ENCODE measurements at places on chromosomes 12 and 14. TPM values are rescaled to one million over a fixed set of nuclear protein-coding genes. Genes with fewer than 3 reads are reported as not detected.

DNA sequence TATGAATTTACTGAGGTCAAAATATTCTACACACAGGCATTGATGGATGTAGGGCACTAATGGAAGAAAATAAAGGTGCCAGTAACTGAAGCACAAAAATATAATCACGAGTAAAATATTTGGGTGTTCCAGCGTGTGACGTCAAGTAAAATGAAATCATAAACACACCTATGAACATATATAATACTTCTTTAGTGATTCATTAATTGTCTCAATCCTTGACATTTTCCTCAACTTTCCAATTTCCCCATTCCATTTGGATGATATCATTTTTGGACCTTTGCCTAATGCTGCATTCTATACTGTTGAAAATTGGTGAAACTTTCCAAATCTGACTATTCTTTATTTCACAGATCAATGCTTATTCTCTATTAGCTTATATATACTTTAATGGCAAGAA lies 649.3 kb downstream of the GALC start:
- no peak for DNase-seq

- DNase-seq, result no peak
Observed at GRCh38 chr12:9961106-9961505, 10.1 kb upstream of the CLEC12A start.

DNA sequence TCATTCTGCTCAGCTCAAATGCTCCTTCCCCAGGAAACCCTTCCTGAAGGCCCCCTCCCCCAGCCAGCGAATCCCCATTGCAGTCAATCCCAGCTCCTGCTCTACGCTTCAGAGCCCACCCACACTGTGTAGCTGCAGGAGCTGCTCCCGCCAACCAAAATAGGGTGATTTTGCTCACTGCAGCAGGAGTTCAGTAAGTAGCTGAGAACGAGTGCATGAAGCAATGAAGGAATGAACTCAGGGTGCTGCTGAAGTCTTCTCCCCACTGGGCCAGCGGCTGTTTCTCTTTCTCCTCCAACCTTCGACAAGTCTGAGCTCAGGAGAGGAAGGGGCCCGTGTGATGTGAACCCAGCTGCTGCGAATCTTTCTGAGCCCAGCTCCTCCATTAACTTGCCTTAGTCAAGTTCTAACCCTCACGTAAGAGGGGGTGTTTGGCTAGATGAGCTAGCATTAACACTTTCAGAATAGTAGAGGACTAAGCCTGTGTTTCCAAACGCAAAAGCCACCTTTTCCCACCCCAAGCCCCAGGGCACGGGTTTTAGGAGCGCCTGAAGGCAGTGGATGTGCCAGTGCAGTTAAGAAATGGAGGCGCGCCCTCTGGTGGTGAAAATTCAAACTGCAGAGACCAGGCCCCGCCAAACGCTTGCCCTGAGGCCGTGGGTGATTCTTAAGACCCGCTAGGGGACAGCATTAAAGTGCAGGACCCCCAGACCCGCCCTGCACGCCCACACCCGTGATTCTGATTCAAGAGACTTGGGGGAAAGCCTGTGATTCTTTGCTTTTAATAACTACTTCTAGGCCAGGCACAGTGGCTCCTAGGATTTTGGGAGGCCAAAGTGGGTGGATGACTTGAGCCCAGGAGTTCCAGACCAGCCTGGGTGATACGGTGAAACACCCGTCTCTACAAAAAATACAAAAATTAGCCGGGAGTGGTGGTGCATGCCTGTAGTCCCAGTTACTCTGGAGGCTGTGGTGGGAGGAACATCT lies 11.9 kb upstream of the SERPINA4 start:
- peak; percentile 40 for DNase-seq

- no peak for DNase-seq
Observed at GRCh38 chr14:106556665-106557289, 1030.4 kb downstream of the TMEM121 start.

GRCh38 chr12:108337235-108338223 lies 1.6 kb downstream of the CMKLR1 start:
- peak; percentile 51 for DNase-seq

GRCh38 chr12:66941150-66941549 lies 262.3 kb upstream of the GRIP1 start:
- DNase-seq, result no peak

GRCh38 chr14:33475623-33476022 lies 475.3 kb downstream of the EGLN3 start:
- peak; percentile 36 for DNase-seq

DNA sequence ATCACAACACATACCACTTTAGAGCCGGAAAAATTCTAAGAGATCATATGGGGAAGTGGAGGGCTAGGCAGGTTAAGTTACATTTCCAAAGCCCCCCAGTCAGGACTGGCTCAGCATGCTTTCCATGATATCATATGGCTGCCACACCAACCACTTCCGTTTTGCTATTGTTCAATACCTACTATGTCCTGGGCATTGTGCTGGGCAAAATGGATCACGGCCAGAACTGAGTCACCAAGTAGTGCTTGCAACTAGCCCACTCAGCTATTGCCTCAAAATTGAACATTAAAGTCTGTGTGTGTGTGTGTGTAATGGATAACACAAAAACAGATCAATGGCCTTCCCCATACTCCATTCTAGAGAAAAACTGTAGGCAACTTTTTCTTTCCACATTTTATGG lies 22.7 kb downstream of the WIF1 start:
- DNase-seq, result no peak

- DNase-seq, result peak; percentile 37
Observed at GRCh38 chr12:2268471-2269286, 215.9 kb downstream of the CACNA1C start.

DNA sequence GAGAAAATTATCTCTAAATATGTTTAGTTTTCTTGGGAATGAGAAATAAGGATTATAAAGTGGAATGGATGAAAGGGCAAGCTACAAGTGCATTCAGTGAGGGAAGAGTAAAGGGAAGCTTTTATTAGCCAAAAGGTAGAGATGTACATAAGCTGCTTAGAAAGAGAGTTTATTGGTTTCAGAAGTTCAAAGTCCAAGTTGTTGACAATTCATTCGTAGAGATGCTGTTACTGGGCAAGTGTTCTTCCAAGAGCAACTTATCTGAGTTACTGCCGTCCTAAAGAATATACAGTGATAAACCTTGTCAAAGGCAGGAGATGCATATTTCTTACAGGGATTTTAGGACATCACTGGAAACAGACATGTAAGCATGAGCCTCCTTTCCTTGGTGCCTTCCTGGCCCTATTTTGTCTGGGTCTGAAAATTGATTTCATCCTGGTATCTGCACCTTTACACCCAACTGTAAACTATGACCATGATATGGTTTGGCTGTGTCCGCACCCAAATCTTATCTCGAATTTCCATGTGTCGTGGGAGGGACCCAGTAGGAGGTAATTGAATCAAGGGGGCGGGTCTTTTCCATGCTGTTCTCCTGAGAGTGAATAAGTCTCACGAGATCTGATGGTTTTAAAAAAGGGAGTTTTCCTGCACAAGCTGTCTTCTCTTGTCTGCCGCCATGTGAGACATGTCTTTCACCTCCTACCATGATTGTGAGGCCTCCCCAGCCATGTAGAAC lies 46.8 kb downstream of the TRMT5 start:
- DNase-seq, result no peak

DNA sequence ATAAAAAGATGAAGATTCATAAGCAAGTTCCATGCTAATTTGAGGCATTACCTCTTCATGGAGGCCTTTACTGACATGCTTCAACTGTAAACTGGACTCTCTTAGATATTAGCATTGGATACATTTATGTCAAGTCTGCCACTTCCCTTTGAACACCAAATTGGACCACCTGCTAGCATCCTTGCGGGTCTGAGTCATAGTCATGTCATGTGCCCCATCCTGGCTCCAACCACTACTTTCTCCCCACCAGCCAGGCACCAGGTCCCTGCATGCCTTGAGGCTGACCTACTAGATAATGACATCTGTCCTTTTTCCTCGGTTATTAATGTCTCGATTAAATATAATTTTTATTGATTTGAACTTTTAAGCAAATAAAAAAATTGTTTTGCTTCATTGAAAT lies 32.9 kb upstream of the EEA1 start:
- no peak for DNase-seq

DNA sequence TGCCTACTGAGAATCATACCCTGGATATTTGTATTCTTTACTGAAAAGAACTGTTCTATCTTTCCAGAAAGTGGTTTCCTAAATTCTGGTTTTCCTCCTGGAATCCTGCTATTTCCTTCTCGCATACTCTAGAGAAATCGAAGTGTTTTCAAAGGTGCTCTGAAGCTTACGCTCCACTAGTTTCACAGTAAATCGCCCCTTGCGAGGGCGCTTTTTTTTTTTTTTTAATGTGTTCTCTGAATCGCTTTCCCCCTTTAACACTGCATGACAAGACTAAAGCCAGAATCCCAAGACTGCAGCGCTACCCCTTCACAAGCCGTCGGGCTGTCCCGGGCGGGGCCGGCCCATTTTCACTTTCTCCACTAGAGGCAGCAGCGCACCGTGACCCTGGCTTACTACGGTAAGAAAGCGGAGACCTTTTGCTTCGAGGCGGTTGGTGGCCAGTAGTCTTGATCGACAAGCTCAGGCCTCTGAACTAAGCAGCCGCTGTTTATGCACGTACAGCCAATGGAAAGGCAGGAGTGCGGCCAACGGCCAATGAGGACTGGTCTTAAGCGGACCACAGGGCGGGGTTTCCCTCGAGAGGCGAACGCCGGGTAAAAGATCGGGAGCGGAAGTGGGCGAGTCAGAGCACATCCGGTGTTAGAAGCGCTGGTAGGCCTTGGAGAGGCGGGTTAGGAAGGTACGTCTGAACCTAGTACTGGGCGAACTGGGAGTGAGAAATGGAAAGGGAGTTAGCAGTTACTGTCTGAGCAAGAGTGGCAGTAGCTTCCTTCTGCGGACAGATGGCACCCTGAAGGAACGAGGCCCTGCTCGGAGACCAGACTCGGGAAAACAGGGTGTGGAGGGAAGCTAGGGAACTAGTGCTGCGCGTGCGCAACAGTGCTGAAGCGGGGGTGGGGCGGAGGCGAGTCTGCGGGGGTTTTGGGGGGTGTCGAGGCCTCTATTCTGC lies at the start of gene TMBIM6:
Gene TMBIM6, plus strand, starts transcription at position 628 of the 952 bp plus-strand sequence. CDS start 10,937 bp downstream, outside the sequence.
- DNase-seq, result peak; percentile 100

GRCh38 chr14:52351233-52352060 lies 37.3 kb downstream of the PTGER2 start:
- DNase-seq, result peak; percentile 95

DNA sequence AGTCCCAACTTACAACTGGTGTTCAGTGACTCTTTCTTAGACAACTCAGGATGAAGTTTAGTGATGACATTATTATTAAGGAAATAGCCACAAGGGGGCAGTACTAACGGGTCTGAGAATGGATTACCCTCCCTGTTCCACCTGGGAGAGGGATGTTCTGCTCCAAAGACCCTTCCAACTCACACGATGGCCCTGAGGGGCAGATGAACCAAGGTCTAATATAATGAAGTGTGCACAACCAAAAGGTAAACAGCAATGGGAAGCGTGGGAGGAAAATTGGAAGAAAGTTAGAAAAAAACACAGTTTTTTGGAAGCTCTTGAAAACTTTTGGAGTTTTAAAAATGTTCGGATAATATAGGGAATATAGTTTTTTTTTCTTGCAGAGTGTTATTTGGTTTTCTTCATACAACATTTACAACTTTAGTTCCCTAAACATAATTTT lies 24.0 kb downstream of the FGF6 start:
- no peak for DNase-seq

DNA sequence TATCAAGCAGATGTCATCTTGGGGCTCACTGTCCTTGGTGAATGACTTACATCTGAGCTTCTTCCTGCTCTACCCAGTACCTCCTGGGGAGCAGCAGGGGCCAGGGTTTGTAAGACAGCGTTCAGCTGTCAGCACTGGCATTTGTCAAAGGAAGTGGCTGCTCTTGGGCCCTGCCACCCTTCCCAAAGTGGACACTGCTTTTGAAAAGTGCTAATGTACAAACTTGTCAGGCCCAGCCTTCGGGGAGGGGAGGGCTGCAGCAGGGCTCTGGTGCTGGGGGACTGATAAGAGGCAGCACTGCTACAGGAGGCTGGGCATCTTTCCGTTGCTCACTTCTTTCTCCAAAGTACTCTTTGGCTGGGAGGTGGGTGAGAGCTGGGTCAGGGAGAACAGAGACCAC lies 59.8 kb upstream of the RBM19 start:
- no peak for DNase-seq

- no peak for DNase-seq
Observed at GRCh38 chr14:63474111-63474510, 69.1 kb downstream of the PPP2R5E start.

GRCh38 chr14:74474376-74474775 lies 18.7 kb downstream of the NPC2 start:
- DNase-seq, result no peak

DNA sequence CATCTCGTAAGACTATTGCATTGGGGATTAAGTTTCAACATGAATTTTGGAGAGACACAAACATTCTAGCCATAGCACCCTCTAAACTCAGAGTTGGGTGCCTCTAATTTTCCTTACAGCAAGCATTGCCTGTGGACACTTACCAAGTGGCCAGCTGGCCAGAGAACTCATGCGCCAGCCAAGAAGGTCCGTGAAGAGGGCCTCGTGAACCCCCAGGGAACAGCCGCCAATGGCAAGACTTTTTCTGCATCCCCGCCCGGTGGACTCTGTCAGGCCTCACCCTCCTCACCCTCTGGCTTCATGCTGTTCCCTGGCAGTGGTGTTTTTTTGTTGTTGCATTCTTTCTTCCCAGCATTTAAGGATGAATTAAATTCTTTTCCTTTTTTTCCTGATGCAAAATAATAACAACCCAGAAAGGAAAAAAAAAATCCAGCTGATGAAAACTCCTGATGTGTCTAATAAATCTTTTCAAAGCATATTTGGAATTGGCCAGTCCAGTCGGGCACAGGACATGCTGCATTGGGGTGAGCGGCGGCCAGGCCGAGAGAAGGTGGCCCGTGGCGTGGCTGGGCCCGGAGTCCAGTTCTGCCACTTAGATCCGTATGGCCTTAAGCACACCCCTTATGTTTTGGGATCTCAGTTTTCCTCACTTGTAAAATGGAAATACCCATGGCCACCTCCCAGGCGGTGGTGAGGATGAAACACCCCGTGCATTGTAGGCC lies 191.9 kb upstream of the DIO3 start:
- no peak for DNase-seq

- no peak for DNase-seq
Observed at GRCh38 chr14:100540926-100541620, 46.1 kb downstream of the BEGAIN start.

DNA sequence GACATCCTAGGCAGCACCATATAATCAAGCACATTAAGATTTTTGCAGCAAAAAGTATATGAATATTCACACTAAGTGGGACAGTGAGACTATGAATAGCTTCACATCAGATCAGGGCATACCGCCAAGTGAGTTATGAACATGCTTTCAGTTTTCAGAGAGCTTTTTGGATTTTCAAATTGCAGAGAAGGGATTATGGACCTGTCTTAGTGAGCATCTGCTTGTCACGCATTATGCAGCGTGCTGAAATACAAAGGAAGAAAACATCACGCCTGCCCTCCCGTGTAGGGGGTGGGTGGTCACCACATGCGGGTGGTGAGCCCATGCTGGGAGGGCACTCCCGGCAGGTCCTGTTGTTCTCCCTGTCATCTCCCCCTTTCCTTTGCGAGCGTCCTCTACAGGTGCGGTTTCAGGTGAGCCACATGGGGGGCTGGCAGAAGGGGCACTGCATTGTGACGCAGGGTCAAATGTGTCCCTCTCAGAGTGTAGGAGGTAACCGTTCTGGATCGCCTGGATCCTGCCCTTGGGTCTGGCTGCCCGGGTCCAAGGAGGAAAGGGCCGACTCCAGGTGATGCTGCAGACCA lies 42.6 kb downstream of the TRAF3 start:
- DNase-seq, result peak; percentile 27

Gene CCDC184
- 0.72 TPM for total RNA-seq

Gene CLECL1
- total RNA-seq, result 2.4 TPM

Gene TMTC2
- total RNA-seq, result 37.3 TPM

Gene MGP
- total RNA-seq, result 434 TPM

Gene GLT8D2
- 56.1 TPM for total RNA-seq

Gene GPR68
- total RNA-seq, result not detected

Gene NTS
- not detected for total RNA-seq
